ENCODE measurements at places on chromosomes 7 and 10. TPM values are rescaled to one million over a fixed set of nuclear protein-coding genes. Genes with fewer than 3 reads are reported as not detected.

The CAV2 gene
- total RNA-seq = 157 TPM

GRCh38 chr10:78336402-78336791 lies 302.7 kb downstream of the RPS24 start:
- DNase-seq = no peak

- no peak for DNase-seq
Observed at GRCh38 chr7:47685151-47685550, 103.2 kb upstream of the TNS3 start.

- no peak for DNase-seq
Observed at GRCh38 chr10:77700086-77700485, 62.5 kb upstream of the KCNMA1 start.

- DNase-seq = no peak
Observed at GRCh38 chr7:43749383-43749940, 9.0 kb upstream of the BLVRA start.

All from HCT116 (cell line).